CD8-positive, alpha-beta T cell (primary cell): ENCODE measurements at places on chromosomes 11 and 22.

DNA sequence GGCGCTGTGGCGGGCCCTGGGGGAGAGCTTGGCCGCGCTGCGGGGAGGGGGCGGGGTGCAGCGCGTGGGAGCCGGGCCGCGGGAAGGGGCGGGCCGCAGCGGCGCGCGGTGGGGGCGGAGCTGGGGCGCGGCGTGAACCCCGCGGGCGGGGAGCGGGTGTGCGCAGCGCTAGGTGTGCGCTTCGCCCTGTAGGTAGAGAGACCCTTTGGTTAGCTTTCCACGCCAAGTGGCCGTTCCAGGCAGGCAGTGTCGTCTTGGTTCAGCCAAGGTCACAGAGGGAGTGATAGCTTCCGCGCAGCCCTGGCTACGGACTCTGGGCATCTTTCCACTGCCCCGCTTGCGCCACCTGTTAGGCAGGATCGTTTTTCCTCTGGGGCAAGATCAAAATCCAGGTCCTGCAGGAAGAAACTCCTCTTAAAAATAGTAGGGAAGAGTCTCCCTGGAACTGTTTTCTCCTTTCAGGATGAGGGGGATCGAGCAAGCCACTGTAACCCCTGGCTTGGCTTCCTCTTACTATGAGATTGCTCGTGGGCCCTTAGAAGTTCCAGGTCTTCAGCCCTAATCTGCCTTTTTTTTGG, 434 bp downstream of the BANF1 start:
- no peak for DNase-seq

DNA sequence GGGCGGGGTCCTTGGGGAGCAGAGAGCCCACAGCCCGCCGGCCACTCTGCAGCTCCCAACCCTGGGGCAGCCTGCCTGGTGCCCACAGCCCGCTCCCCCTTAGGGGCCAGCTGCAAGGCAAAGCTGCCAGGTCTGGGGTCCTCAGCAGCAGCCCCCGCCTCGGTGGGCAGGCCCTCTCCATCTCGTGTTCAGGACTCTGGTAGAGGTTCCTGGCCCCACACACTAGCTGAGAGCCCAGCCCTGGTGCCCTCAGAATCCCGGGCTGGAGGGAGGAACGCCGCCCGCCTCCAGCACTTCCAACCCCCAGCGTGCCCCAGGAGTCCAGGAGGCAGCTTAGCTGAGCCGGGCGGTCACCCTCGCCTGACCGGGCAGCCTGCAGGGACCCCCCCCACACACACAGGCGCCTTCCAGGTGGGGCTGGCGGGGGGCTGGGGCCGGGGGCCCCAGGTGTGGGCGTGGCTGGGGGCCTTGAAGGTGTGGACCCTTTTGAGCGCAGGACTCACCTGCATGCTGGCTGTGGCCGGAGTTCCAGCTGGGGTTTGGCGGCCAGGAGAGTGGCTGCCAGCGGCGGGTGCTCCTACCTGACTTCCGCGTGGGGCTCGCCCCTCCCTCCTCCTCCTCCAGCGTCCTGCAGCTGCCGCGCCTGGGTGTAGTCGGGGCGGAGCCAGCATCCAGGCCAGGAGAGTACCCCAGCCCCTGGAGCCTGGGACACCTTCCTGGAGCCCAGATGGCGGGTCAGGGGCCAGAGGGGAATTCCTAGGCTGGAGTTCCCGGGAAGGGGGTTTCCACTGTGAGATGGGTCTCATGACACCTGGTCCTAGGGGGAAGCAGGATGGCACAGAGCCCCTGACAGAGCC, at the start of gene ANO9:
ANO9 (minus strand) TSS at position 594 of the 857 bp plus-strand sequence; CDS start at position 509, 85 bp downstream.
- DNase-seq: peak; percentile 65

DNA sequence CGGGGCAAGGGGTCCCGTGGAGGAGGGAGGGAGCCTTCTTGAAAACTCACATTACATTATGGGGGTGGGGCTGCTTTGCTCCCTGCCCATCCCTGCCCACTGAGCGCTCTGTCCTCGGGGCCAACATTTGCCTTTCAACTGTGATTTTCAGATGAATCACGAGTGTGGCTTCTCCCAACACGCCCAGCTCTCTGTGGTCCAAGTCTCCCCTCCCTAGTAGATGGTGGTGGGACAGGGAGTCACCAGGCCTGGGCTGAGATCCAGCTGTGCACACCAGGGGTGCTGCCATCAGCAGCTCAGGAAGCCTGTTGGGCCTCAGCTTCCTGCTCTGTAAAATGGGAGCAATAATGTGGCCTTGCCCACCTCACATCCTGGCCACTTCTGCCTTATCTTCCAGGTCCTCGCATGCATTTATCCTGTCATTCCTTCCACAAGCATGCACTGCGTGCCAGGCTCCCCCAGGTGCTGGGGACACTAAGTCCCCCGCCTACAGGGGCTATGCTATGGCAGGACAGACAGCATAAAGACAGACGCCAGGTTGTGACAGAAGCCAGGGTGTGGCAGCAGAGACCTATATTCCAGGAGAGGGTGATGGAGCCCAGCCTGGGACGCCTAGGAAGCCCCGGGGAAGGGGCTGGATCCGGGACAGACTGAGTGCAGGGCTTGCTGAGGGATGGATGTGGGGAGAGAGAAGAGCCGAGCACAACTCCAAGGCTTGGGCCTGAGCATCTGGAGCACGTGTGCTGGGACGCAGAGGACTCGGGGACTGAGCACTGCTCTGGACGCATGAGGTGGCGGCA, 30.5 kb downstream of the NFAM1 start:
- DNase-seq: no peak

DNA sequence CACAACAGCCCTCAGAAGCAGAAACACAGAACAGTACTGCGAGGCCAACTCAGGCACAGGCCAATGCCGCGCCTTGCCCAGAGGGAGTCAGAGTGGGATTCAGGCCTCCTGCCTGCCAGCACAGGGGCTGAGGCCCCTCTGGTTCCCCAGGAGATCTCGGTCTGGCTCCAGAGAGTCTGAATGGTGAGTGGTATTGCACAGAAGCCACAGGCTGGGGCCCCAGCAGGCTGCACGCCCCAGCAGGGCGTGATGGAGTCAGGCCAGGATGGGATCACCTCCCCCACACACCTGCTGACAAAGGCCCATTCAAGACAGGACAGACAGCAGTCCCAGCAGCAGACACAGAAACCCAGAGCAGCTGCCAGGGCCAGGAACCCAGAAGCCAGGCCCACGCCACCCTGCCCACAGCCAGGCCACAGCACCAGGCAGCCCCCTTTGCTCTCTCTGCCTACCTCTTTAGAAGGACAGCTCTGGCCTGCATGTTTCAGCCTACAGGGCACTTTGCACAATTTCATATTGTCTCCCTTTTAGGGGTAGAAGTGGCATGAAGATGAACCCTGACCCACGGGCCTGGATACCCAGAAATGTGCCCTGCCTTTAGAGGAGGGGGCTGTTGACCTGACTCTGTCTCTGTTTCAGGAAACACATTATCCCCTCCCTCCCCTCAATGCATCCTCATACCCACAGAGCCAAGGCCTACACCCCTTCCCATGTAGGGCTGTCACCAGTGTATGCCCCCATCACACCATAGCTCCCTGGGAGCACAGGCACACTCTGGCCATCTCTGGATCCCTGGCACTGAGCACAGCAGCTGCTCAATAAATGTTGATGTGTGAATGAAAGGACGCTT, 6.1 kb downstream of the FXYD6 start:
- no peak for DNase-seq

- no peak for DNase-seq
Observed at GRCh38 chr22:46121523-46122287, 28.6 kb upstream of the PPARA start.
